Psoas muscle (tissue), 8 donors: ENCODE measurements at places on chromosomes 6 and 20. TPM values are rescaled to one million over a fixed set of nuclear protein-coding genes. Genes with fewer than 3 reads are reported as not detected.
A peak's percentile ranks its signal among the peaks of the same experiment; 100 is the strongest.

DNA sequence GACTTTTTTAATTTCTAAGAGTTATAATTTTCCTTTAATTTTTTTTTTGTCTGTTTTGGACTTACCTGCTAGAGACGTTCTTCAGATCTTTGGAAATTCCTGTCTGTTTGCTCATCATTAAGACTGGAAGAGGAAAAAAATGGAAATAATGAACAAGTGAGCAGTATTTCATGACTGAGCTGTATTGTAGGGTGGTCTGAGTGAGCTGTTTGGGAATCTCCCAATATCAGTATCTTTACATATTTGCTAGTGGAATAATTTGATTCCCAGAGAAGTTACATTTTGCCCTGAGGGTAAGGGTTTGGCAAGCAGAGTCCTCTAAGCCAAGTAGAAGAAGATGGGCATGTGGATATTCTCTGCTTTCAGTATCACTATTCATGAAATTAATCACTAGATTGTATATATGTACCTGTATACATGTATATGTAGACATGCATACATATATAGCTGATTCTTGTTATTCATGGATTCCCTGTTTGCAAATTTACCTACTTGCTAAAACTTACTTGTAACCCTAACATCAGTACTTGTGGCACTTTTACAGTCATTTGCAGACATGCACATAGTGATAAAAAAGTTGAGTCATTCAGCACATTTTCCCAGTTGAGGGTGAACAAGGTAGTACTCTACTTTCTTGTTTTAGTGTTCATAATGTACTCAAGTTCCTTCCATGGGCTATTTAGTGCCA is 13.5 kb downstream of the ZC2HC1B start:
- no peak overlapping the region for H3K4me3 ChIP-seq
- DNase-seq: no peak
- H3K27ac ChIP-seq: no peak overlapping the region
- no peaks in the 10 kb centered on the region for H3K36me3 ChIP-seq

DNA sequence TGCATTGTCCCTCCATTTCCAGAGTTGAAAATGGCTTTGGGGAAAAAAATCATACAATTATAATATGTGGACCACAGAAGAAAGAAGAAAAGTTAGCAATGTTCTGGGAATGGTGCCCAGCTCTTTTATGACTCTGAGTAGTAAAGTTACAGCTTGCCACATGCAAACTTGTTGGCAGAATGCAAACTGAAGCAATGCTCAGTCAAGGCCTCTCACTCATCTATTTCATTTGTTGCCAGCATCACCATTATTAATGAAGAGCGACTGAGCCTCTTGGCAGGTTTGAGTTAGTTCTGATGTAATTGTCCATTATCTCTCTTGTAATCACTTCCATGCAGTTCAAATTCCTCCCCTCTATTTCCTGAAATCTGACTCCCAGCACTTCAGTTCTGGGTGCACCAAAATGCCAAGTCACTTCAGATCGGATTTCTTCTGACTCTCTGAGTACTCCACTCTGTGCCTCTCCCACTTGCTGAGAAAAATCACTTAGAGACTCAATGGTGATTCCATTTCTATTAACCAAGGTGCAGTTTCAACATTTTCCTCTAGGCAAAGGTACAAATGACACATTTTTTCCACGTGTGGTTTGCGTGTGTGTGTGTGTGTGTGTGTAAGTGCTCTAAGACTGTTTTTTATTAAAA is 154.4 kb upstream of the STMND1 start:
- H3K4me3 ChIP-seq: no peak overlapping the region
- H3K27me3 ChIP-seq: no peaks in the 10 kb centered on the region
- peak overlapping the region; percentile 72 for H3K27ac ChIP-seq

ADA gene
- 4.9 TPM for total RNA-seq

- no peak for DNase-seq
- peak overlapping the region; percentile 65 for H3K4me3 ChIP-seq
- peaks cover 40% of the 10 kb centered on the region for H3K27me3 ChIP-seq
- H3K4me1 ChIP-seq: peaks cover 11% of the 10 kb centered on the region
- H3K36me3 ChIP-seq: no peaks in the 10 kb centered on the region
Measured at GRCh38 chr6:39228111-39228971, 934 bp downstream of the KCNK5 start.

DNA sequence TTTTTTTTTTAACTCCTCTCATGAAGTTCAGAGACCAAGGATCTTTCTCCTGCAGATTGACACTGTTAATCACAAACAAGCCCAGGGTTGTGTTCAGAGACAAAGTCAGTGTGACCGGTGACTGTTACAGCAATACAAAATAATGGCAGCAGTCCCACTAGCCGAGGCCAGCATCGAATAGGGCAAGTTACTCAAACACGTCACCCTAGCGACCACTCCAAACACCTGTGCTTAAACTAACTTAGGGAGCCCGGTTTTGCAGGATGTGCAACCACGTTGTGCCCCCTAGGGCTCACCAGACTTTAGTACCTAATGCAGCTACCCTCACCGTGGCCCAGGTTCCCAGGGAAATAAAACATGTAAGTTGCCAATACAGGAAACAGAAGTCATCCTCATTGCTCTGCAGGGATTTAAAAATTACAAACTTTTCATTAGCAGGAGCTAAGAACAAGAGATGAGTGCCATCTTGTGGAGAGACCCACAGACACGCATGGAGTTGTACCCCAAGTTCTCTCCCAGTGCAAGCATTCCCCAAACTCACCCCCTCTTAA is 38.1 kb downstream of the FAM50B start:
- no peaks in the 10 kb centered on the region for H3K36me3 ChIP-seq
- no peak overlapping the region for H3K4me3 ChIP-seq
- no peak for DNase-seq
- no peaks in the 10 kb centered on the region for H3K27me3 ChIP-seq
- no peak overlapping the region for H3K27ac ChIP-seq
- peaks cover 50% of the 10 kb centered on the region for H3K4me1 ChIP-seq

DNA sequence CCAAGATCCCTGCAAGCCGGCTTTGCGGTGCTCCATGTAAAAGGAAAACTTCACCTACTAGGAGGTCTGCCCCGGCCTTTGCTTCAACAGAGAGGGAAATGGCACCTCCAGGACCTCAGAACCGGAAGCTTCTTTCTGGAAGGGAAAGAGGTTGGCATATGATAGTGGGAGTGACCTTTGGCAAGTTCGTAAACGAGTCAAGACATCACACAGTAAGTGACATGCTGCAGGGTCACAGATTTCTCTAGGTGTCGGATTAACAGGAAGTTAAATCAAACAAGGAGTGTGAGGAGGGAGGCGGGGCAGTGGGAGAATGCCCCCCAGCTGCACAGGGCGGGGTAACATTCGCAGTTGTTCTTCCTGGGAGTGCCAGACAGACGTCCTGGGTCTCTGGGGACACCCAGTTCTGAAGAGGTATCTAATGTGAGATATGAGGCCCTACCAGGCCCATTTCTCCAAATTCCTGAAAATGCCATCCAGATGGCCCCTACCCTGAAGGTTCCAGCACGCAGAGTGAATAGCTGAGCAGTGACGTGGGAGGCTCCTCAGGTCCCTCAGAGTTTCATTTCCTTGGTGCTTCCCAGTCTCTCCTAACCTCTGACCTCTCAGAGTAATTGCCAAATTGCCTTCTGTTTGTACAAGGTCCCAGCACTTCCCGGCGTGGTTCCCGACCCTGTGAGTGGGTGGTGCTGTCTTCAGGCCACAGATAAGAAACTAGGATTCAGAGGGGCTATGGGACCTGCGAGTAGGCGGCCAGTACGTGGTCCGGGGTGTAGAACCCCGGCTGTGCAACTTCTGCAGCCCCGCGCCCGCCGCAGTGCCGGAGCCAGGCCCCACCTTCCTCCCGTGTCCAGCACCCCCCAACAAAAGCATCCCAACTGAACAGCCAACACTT is 1.9 kb downstream of the RRBP1 start:
- H3K36me3 ChIP-seq: no peaks in the 10 kb centered on the region
- peak overlapping the region; percentile 75 for H3K4me3 ChIP-seq

DNA sequence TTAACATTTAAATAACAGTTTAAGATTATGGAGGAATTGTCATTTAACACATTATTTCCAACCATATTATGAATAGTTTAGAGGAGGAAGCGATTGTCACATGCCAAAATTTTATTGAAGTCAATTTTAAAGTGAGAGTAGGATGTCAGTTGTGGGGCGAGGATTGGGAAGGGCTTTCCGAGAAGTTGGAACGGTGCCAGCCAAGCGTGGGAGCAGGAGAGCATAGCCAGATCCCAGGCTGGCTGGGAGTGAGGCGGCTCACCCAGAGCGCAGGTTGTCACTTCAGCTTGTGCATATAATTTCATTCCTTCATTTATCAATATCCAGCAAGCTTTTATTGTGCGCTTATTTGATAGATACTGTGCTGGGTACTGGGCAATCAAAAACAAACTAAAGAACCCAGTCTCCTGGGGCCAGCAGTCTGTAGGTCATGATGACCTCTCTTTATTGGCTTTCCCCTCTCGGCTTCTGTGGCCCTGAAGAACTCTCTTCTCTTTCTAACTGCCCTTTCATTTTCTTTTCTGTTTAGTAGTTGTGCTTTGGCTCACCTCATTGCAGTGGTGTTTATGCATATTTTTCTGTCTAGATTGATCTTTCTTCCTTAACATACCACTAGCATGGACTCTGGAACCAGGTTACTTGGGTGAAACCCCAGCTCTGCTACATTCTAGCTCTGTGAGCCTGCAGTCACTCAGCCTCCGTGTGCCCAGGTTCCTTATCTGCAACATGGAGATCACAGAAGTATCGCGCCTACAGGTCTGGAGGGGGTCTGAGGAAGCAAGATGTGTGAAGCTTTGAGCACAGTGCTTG is 6.4 kb downstream of the CEP43 start:
- no peak overlapping the region for H3K4me3 ChIP-seq
- no peaks in the 10 kb centered on the region for H3K27me3 ChIP-seq
- H3K27ac ChIP-seq: no peak overlapping the region
- peak; percentile 33 for DNase-seq

GRCh38 chr6:137472641-137473137 is 21.5 kb downstream of the OLIG3 start:
- no peaks in the 10 kb centered on the region for H3K4me1 ChIP-seq
- H3K27me3 ChIP-seq: peaks cover 5% of the 10 kb centered on the region
- no peaks in the 10 kb centered on the region for H3K36me3 ChIP-seq

DNA sequence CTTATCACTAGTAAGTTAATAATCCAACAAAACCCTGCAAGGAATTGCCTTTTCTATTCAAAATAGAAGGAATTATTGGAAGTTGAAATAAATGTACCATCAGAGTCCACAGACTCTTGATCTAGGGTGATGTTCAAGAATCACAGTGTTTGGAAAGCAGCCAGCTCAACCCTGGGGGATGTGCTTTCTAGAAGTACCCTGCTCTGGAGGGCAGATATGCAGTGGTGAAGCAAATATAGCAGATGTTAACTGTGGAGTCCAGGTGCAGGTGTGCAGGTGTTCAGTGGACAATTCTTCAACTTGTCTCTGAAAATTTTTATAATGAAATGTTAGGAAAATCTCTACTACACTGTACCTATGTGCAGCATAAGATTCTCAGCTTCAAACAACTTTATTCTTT is 9.1 kb upstream of the INSM1 start:
- no peak overlapping the region for H3K27ac ChIP-seq
- DNase-seq: no peak
- no peaks in the 10 kb centered on the region for H3K36me3 ChIP-seq
- no peak overlapping the region for H3K4me3 ChIP-seq
- no peaks in the 10 kb centered on the region for H3K4me1 ChIP-seq
- H3K27me3 ChIP-seq: peaks cover 32% of the 10 kb centered on the region

- no peak for DNase-seq
- H3K4me3 ChIP-seq: no peak overlapping the region
- no peak overlapping the region for H3K27ac ChIP-seq
- no peaks in the 10 kb centered on the region for H3K27me3 ChIP-seq
Measured at GRCh38 chr20:18722371-18722770, 91.2 kb upstream of the SCP2D1 start.

GRCh38 chr6:110990840-110991576 is 9.2 kb downstream of the RPF2 start:
- peaks cover 3% of the 10 kb centered on the region for H3K36me3 ChIP-seq
- H3K27ac ChIP-seq: no peak overlapping the region
- no peaks in the 10 kb centered on the region for H3K27me3 ChIP-seq
- no peak for DNase-seq
